Retina (tissue), 1 donor: ENCODE measurements at places on chromosomes 16 and 17.

DNA sequence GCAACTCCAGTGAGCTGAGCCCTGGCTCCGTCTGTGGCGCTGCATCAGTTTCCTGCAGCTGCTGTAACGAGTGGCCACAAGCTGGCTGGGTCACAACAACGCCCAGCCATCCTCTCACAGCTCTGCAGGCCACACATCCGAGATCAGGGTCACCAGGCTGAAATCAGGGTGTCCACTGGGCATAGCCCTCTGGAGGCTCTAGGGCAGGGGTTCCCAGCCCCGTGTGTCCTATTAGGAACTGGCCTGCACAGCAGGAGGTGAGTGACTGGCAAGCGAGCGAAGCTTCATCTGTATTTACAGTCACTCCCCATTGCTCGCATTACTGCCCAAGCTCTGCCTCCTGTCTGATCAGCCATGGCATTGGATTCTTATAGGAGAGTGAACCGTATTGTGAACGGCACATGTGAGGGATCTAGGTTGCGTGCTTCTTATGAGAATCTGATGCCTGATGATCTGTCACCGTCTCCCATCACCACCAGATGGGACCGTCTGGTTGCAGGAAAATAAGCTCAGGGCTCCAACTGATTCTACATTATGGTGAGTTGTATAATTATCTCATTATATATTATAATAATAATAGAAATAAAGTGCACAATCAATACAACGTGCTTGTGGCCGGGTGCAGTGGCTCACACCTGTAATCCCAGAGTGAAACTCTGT lies 176.5 kb downstream of the SEC14L1 start:
- peak; percentile 45 for DNase-seq

DNA sequence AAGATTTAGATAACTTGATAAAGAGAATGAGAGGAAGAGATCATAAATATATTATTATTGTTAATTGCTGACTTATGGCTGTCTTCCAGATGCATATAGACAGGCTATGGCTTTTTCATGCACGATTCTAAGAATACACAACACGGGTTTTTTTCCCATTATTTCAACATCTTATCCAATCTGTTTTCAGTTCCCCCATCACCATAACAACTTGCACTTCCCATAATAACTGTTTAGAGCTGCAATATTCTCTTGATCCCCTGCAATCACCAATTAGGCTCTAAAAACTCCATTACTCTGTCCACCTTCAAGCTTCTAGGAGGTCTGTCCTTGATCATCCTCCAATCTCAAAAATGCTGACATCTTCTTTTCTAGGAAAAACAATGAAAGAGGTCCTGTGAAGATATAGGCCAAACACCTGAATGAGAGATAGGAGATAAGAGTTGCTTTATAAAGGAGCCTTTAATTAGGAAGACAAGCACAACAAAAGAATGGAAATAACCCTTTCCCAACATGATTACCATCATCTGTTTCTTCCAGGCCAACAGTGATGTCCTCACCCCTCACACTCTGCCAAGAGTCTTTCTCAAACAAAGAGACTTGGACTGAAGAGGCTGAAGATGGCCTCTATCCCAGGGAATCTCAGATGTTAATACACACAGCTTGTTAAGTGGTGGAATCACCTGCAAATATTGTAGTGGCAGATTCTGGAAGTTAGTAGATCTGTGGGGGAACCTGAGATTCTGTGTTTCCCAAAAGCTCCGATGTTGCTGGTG lies 32.2 kb upstream of the CCL2 start:
- no peak for DNase-seq

DNA sequence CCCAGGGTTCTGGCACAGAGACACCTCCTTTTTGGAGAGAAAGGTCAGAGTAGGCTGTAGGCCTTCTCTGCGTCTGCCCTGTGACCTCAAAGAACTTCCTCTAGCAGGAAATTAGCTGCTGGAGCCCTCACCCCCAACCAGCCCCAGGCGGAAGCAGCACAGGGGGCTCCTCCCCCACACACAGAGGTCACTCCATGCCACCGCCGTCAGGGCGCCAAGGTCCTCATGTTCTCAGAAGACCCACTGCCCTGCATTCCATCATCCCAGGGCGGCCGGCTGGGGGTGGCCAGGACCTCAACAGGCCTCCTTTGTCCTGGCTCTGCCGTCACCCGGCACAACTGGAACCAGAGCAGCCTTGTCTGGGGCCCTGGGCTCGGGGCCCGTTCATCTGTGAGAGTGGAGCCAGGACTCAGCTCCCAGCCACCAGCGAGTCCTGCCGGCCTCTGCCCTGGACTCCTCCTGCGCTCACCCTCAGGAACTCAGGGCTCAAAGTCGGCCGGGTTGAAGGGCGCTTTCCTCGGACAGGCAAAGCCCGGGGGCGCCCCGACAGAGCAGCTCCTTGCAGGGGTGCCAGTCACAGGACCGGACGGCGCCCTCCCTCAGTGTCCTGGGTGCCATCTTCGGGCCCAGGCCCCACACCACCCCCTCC lies 1.2 kb downstream of the TMC6 start:
- peak; percentile 65 for DNase-seq

DNA sequence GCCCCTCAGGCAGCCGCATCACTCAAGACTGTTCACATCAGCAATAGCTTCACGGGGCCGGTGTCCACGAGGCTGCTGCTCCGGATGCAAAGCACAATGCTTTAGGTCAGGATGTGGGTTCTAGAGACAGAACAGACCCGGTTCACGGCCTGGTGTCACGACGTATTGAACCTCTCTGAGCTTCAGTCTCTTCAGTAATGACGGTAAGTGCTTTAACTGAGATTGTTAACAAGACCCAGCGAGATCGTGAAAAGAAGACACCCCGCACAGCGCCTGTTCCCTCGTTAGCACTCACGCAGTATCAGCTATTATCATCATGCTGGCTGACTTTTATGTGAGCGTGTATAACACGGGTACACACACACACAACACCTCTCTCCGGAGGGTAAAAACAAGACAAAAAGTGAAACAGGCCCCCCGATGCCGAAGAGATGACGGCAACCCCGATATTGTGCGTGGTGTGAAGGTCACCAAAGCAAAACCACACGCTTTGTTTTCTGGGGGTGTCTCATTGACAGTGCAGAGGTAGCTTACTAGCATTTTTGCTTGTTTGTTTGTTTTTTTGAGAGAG lies 21.4 kb upstream of the ABR start:
- peak; percentile 20 for DNase-seq

DNA sequence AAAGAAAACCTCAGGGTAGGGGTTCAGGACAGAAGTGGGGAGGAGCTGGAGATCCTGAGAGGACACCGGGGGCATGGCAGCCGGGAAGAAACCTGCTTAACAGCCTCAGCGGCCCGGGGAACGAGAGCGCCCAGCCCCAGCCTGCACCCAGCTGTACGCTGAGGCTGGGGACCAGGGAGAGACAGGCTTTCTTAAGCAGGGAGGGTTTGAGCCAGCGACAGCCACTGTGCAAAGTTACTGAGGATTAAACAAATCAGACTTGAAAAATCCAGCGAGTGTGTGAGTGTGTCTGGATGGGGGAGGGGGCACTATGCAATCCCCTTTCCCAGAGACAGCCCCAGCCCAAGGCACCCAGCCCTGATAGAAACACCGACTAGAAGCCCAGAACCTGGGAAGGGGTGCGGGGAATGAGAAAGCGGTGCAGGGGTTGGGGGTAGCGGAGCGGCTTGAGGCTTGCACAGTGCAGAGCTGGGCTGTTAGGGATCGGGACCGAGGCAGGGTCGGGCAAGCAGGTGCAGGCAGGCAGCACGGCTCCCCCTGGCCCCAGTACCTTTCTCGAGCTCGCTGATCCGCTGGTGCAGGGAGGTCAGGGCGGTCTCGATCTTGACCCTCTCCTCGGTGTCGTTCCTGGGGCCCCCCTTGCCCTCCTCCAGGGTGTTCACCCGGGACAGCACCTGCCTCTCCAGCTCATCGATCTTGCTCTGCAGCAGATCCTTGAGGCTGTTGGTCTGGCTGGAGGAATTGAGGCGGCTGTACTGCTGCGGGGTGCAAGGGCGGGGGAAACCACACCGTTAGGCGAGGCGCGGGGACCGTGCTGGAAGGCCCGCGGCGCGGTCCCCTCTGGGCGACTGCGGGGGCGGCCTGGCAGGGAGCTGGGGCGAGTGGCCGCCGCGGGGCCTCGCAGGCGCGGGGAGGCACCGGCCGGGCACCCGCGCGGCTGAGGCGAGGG lies 1.2 kb downstream of the NPTX1 start:
- peak; percentile 70 for DNase-seq

DNA sequence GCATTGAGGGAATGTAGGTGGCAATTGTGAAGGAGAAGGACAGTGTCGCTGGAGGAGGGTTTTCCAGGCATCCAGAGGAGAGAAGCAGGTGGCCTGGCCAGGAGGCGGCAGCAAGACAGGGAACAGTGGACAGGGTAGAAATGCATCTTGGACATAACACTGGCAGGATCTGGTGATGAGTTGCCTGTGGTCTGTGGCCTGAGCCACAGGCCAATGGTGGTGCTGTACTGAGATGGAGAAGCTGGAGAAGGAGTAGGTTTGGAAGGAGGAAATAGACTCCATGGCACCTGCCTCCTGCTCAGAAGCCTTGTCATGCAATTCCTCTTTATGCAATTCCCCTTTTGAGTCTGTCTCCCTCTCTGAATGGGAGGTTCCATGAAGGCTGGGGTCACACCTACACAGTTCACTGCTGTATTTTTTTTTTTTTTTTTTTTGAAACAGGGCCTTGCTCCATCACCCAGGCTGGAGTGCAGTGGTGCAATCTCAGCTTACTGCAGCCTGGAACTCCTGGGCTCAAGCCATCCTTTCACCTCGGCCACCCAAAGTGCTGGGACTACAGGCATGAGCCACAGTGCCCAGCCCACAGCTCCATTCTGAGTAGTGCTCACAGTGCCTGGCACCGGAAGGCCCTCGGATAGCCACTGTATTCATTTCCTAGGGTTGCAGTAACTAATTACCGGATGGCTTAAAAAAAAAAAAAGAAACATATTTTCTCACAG lies 13.5 kb upstream of the CACNG4 start:
- DNase-seq = no peak

DNA sequence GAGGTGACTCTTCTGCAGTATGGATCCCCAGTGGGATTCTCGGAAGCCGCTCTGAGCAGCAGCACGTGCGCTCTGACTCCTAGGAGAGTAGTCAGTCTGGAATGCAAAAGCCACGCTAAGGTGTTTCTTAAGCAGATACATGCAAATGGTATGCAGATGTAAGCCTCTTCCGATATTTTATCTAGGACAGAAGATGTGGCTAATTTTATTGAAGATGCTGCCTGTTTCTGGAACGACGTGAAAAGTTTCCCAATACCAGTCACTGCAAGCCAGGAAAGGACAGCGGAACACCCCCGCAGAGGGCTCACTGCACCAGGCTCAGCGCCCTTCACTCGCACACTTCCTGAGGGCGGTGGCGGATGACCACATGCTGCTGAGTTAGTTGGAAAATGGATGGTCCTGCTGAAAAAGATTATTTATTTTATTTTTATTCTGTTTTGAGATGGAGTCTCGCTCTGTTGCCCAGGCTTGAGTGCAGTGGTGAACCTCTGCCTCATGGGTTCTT lies 10.1 kb downstream of the FADS6 start:
- no peak for DNase-seq

DNA sequence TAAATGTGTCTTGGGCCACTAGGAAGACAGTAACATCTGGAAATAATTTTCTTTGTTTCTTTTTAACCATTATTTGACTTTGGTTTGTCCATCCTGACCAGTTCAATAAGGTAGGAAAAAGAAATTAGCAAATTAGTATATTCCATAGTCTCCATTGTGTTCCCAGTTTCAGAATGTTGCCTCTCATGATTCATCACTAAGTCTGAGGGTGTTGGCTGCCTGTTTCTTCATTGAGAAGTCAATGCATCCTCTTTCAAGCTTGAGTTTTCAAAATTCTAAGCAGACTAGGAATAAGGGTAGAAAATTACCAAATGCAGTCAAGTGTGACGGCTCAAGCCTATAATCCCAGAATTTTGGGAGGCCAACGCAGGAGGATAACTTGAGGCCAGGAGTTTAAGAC lies 41.9 kb downstream of the ZFHX3 start:
- no peak for DNase-seq

DNA sequence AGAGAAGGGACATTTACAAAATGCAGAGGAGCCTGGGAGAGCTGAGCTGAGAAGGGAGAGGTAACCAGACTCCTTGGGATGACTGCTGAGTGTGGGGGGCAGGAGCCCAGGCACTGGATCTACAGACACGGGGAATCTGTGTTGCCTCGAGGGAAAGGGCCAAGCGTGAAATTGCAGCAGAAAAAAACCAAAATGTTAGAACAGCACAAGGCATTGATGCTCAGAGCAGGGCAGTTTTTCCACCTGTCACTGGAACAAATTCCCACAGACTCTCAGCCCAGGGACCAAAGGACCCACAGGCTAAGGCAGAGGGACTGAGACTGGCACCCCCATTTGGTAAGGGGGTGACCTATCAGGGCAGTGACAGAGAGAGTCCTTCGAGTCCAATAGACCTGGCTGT lies 2.0 kb downstream of the PITPNM3 start:
- no peak for DNase-seq
